ENCODE measurements at places on chromosomes 3 and 15. TPM values are rescaled to one million over a fixed set of nuclear protein-coding genes. Genes with fewer than 3 reads are reported as not detected.

ERC2 gene
- 4.2 TPM for polyA plus RNA-seq

THAP10 gene
- polyA plus RNA-seq: 8.5 TPM

- no peak for DNase-seq
Measured at GRCh38 chr15:43246261-43246774, 20.4 kb downstream of the TGM5 start.

AHSG gene
- polyA plus RNA-seq: 0.44 TPM

OXSR1 gene
- 47.3 TPM for polyA plus RNA-seq

GRCh38 chr3:195198426-195199346 lies 72.3 kb downstream of the XXYLT1 start:
- no peak for DNase-seq

DNA sequence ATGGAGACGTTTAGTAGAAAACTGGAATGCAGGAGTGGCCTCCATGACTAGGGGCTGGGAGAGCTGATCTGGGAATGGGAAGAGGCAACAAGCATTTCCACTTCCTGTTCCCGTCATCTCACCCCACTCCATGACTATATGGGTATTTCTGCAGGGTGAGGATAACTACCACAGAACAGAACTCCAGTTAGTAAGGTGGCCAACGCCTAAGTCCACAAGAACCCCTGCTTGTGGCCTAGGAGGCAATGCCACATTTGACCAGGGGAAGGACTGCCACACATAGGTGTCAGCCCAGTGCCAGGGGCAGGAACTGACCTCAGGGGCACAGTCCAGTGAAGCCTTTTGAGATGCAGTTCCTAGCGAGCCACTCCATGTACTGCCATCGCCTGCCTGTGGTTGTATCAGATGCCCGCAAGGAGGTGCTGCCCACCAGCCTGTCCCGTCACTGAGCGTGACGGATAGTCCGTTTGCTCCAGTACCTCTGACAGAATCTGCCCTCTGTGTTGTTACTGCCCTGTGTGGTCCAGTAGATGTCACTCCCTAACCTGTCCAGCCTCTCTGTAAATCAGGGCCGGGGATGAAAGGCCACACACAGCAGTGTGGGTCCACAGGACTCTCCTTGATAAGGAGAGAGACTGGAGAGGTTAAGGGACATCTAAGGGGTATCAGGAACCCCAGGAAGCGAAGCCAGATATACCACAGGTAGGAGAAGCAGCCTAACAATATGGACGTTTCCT lies 3.5 kb upstream of the MTFMT start:
- no peak for DNase-seq

DNA sequence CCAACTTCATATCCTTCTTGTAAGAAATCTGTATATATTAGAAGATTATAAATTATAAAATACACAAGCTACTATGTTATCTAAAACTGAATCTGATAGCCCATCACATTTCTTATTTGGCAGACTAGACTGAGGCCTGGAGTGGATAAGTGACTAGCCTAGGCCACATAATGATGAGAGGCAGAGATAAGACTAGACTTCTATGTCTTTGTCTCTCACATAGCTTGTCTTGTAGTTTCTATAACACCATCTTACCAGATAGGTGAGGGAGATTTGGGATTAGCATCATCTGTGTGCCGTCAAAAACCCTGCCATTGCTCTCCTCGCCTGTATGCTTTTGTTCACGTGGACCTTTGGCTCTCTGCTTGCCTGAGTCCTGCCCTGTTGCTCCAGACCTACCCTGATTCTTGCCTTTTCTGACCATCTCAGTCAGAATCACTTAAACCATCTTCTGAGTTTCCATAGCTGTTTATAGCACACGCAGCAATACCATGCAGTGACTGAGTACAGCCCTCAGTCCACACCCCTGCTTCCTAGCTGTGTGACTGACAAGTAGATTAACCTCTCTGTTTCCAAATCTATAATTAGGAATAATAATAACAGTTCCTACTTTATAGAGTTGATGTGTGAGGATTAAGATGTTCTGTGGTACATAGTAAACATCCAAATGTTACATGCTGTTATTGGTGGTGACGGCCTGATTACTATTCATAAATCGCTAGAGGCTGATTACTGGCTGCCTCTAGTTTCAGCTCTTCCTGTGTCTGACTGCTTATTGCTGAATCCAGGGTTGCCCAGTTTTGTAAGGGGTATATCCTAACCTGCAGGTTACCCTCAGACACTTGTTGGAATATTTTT lies 49.7 kb downstream of the PDE8A start:
- DNase-seq: no peak

DNA sequence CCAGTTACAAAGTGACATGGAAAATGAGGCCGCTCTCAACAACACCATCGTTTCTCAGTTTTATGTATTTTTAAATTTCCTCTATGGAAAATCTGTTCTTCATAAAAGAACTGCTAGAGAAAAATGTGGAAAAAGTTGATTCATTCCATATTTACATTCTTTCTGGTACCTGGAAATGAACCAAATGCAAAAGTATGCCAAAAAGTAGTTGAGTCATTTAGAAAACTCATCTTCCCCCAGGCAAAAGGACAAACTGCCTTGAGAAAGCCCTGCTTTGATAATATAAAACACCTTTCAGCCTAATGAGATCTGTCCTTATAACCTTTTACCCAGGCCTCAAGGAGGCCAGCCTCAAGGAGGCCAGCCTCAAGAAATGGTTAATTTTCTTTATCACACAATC lies 283.0 kb upstream of the VEPH1 start:
- DNase-seq: no peak

DNA sequence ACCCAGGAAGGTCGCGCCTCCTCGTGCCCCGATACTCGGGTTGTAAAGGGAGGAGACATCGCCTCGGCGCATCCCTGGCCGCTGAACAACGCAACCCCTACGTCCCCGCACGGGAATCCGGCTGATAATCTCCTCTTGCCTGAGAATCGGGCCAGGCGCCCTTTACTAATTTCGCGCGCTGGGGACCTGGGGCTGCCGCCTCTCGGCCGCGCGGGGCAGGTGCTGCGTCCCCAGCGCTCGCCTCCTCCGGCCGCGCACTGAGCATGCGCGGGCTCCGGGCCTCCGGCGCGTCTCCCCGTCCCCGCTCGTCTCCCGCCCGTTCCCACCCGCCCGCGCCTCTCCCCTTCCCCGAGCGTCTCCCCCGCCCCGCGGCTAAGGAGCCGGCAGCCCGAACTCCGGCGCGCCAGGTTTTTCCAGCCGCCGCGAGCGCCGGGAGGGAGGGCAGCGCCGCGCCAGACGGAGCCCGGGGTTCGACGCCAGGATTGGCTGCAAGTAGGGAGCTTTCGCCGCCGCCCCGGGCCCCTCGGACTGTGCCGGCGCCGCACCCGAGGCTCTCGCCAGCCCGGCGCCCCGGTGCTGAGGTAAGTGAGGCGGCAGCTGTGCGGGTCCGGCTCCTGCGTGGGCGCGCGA lies at the start of gene CNTN4:
Gene CNTN4, plus strand, starts transcription at position 469 of the 630 bp plus-strand sequence.
- DNase-seq: peak; percentile 84

GRCh38 chr15:87916208-87916607 lies 340.3 kb downstream of the NTRK3 start:
- DNase-seq: no peak

C3orf70 gene
- polyA plus RNA-seq: 8.0 TPM

DNA sequence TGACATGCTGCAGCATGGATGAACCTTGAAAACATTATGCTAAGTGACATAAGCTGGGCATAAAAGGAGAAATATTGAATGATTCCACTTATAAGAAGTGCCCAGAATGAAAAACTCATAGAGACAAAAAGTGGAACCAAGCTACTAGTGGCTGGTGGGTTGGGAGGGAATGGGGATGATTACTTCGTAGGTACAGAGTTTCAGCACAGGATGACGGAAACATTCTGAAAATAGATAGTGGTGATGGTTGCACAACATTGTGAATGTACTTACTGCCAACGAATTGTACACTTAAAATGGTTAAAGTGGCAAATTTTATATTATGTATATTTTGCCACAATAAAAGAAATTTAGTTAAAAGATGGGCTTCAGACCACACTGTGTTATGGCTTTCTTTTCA lies 93.6 kb downstream of the RPLP1 start:
- no peak for DNase-seq

GRCh38 chr3:35777065-35777464 lies 137.7 kb downstream of the ARPP21 start:
- DNase-seq: no peak

HDDC3 gene
- polyA plus RNA-seq: 15.5 TPM

PRICKLE2 gene
- 20.3 TPM for polyA plus RNA-seq

GRCh38 chr3:180804916-180805315 lies 107.6 kb upstream of the FXR1 start:
- peak; percentile 16 for DNase-seq

- no peak for DNase-seq
Measured at GRCh38 chr3:36201546-36201945, 178.8 kb upstream of the STAC start.

DNA sequence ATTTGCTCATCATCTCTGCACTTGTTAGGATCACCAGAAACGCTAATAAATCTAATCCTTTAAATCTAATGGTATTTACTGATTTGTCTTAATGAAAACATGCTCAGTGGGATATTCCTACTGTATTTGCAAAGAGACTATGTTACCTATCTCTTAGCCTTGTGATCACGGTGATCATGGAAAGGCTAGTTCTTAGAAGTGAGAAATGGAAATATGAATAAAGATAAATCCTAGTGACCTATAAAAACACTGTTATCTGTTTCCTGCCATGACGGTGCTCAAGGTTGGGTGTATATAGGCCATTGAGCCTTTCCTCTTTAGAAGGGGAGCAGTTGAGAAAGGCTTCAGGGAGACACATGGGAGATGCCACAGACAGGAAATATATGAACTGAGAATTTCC lies 116.3 kb downstream of the THRB start:
- no peak for DNase-seq

- DNase-seq: no peak
Measured at GRCh38 chr3:12179441-12179840, 20.7 kb upstream of the TIMP4 start.

PPP2R3A gene
- polyA plus RNA-seq: 20.6 TPM

DNA sequence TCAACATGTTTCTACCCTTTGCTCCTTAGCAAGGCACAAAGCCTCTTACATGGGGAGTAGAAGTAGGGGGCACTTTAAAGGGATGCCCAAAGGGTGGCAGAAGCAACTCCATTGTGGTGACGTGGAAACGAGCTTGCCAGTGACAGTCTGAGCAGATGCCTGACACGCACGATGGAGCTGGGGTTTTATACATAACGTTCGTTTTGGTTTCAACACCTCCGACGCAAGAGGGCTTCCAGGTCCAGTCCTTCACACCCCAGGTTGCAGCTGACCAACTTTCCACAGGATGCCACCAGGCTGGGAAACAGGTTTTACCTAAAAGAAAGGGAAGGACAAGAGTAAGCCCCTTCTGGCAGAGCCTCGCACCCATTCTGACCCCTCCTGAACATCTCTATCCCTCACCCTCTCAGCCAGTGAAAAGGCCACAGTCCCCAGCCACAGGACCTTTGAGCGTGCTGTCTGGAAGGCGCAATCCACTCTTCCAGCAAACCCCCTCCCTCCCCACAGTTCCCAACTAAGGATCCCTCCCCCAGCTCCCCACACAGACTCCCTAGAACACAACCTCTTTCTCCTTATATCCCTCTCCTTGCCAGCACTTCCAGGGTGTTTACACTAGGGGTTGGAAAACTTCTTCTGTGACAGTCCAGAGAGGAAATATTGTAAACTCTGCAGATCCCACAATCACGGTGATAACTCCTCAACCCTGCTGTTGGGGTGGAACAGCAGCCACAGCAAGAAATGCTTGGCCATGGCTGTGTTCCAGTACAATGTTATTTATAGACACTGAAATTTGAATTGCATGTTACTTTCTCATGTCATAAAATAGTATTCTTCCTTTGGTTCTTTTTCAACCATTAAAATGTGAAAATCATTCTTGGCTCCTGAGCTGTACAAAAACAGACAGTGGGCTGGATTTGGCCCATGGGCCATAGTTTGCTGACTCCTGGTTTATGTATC lies 36.2 kb downstream of the FAM174B start:
- no peak for DNase-seq

- DNase-seq: no peak
Measured at GRCh38 chr3:176521531-176522175, 675.6 kb downstream of the TBL1XR1 start.

GRCh38 chr15:85388566-85389305 lies 8.3 kb downstream of the AKAP13 start:
- DNase-seq: no peak

DNA sequence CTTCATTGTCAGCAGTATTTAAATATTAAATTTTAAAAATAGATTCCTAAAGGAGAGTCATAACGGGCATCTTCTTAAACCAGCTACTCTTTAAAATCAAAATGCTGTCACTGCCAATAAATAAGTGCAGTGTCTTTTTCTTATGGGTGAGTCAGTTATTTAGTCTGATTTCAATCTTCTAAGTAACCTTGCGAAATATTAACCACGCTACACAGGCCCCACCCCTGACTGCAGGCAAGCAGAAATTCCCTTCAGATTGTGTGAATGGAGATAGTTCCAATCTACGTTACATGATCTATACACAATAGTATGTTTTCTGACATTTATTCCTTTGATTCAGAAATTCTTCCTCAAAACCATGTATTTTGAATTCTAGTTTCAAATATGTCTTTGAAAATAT lies 141.5 kb downstream of the GADL1 start:
- no peak for DNase-seq

STAG1 gene
- polyA plus RNA-seq: 53.4 TPM

SATB1 gene
- 41.3 TPM for polyA plus RNA-seq

GRM2 gene
- polyA plus RNA-seq: 0.73 TPM

DOCK3 gene
- polyA plus RNA-seq: 2.2 TPM

DNA sequence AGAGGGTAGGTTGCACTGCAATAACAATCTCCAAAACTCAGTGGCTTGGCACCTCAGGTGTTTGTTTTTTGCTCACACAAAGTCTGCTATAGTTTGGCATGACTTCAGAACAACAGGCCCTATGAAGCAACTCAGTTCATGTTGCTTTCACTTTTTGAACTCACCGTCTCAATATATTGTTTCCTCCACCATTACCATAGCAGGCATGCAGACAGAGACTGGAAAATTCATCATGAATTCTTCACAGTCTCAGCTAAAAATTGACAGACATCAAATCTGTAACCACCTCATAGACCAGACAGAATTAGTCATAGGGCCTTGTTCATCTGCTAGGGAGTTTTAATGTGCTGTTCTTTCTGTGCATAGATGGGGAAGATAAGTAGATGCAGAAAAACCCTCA lies 161.4 kb upstream of the POU1F1 start:
- DNase-seq: no peak

GRCh38 chr3:194231929-194232832 lies 96.2 kb downstream of the HES1 start:
- DNase-seq: no peak
